ENCODE measurements at places on chromosomes 3 and 15.

DNA sequence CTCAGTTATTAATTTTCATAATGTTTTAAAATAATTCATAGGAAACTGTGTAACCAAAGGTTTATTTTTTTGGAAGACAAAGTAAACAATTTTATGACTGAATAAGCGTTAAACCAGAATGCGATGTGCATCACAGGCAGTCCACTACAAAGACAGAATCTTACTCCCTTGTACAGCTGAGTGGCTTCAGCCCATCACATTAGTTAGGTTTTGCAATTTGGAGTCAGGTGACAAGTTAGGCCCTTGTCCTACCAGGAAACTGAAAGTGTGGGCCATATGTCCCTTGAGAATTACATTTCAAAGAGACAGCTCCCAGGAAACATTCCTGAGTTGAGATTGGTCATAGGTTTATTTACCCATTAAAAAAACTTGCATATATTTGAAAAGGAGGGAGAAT is 156.3 kb downstream of the MEX3B start:
- H3K27me3 ChIP-seq = peaks cover 5% of the 10 kb centered on the region
- DNase-seq = no peak
- H3K36me3 ChIP-seq = no peaks in the 10 kb centered on the region
- no peak overlapping the region for H3K27ac ChIP-seq
- no peaks in the 10 kb centered on the region for H3K4me1 ChIP-seq
- H3K4me3 ChIP-seq = no peak overlapping the region

- H3K4me1 ChIP-seq = peaks cover 64% of the 10 kb centered on the region
- peak overlapping the region; percentile 82 for H3K27ac ChIP-seq
- H3K27me3 ChIP-seq = peaks cover 13% of the 10 kb centered on the region
- H3K4me3 ChIP-seq = peak overlapping the region; percentile 86
- H3K36me3 ChIP-seq = peaks cover 3% of the 10 kb centered on the region
These were observed 1.1 kb downstream of the NPTN start for GRCh38 chr15:73631915-73632669.

- no peak for DNase-seq
- no peaks in the 10 kb centered on the region for H3K4me1 ChIP-seq
- no peaks in the 10 kb centered on the region for H3K36me3 ChIP-seq
These were observed 52.9 kb downstream of the CLSTN2 start for GRCh38 chr3:139987908-139988307.

GRCh38 chr3:38554127-38554827 is 58.1 kb downstream of the EXOG start:
- no peak for DNase-seq
- no peak overlapping the region for H3K27ac ChIP-seq
- H3K36me3 ChIP-seq = no peaks in the 10 kb centered on the region
- no peak overlapping the region for H3K4me3 ChIP-seq

- no peak overlapping the region for H3K27ac ChIP-seq
- DNase-seq = no peak
- no peaks in the 10 kb centered on the region for H3K36me3 ChIP-seq
- no peak overlapping the region for H3K4me3 ChIP-seq
- H3K4me1 ChIP-seq = no peaks in the 10 kb centered on the region
These were observed 211.7 kb downstream of the ABHD5 start for GRCh38 chr3:43902415-43902814.

GRCh38 chr3:186985661-186986364 is 55.5 kb downstream of the ST6GAL1 start:
- no peak overlapping the region for H3K4me3 ChIP-seq
- DNase-seq = no peak
- H3K27ac ChIP-seq = peak overlapping the region; percentile 49
- H3K27me3 ChIP-seq = no peaks in the 10 kb centered on the region

GRCh38 chr3:126345231-126345630 is 12.0 kb downstream of the KLF15 start:
- H3K4me3 ChIP-seq = no peak overlapping the region
- H3K27me3 ChIP-seq = peaks cover 4% of the 10 kb centered on the region
- no peaks in the 10 kb centered on the region for H3K4me1 ChIP-seq
- H3K36me3 ChIP-seq = no peaks in the 10 kb centered on the region

- H3K27me3 ChIP-seq = no peaks in the 10 kb centered on the region
- H3K4me1 ChIP-seq = no peaks in the 10 kb centered on the region
- no peaks in the 10 kb centered on the region for H3K36me3 ChIP-seq
- no peak overlapping the region for H3K27ac ChIP-seq
- DNase-seq = no peak
These were observed 37.3 kb upstream of the PDE8A start for GRCh38 chr15:84944311-84944710.

Data from activated T-cell treated with anti-CD3 and anti-CD28 coated beads, Interleukin-2, amount 50 U/mL, for 24 hours (primary cell).